Renal cortex interstitium (tissue), 15 donors: ENCODE measurements at places on chromosomes 12 and 14. TPM values are rescaled to one million over a fixed set of nuclear protein-coding genes. Genes with fewer than 3 reads are reported as not detected.

DNA sequence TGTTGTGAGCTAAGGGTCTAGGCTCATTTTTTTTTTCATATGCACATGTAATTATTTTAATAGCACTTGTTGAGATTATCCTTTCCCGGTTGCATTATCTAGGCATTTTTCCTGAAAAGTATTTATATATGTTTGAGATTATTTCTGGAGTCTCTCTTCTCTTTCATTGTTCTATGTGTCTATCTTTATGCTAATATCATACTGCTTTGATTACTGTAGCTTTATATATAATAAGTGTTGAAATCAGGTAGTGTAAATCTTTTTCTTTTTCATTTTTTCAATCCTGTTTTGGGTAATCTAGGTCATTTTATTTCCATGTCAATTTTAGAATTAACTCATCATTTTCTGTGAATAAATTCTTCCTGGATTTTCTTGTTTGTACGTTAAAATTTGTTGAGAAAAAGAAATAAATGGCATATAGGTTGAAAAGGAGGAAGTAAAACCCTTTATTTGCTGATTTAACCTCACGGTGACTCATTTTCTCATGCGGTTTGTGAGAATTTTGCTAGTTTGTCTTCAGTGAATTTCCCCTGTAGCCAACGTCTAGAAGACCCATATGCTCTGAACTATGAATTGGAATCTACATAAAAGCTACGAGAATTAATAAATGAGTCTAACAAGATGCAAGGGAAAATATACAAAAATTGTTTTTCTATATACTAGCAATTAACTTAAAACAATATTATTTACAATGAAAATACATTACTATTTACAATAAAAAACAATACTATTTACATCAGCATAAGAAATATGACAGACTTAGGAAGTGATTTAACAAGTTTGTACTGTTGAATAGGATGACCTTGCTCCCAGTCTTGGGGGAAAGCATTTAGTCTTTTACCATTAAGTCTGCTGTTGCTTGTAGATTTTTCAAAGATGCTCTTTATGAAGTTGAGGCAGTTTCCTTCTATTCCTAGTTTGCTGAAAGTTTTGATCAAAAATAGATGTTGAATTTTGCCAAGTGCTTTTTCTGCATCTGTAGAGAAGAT is 105.0 kb downstream of the SNAPC1 start:
- DNase-seq: no peak

GRCh38 chr12:70317781-70318180 is 48.3 kb upstream of the KCNMB4 start:
- no peak for DNase-seq

- no peak for DNase-seq
These were observed 26.4 kb downstream of the PTPRQ start for GRCh38 chr12:80470403-80470802.

DNA sequence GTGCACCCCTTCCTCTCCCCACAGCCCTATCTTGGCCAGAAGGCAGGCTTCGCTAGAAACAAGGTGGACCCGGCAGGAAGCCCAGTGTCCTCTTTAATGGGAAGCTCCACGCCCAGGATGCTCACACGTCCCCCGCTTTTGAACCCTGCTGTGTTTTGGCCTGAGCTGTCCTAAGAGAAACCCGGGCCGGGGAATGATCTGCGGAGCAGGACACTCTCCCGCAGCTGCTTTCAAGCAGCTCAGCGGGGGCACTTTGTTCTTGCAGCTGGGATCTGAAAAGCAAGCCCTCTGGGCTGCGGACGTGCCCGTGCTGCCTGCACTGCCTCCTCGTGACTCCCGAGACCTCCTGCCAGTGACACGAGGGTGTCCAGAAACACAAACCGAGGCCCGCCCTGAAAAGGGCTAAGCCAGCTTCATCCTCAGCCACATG is 30.0 kb downstream of the SCARB1 start:
- no peak for DNase-seq

DNA sequence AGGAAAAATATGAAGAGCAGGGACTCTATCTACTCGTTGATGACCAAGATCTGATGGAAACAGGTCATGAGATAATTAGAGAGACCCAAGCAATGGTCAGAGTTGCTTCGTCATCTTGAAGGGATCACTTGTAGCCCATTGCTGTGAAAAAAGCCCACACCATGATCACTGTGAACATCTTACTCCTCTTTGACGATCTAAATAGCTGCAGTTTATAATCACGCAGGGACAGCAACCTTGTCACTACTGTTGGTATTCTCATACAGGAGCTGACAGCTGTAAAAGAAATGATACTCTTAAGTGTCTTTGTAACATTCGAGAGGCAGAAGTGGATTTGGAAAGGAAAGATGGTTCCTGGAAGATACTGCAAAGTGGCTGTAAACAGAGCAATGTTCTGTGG is 33.7 kb upstream of the RERGL start:
- no peak for DNase-seq

DNA sequence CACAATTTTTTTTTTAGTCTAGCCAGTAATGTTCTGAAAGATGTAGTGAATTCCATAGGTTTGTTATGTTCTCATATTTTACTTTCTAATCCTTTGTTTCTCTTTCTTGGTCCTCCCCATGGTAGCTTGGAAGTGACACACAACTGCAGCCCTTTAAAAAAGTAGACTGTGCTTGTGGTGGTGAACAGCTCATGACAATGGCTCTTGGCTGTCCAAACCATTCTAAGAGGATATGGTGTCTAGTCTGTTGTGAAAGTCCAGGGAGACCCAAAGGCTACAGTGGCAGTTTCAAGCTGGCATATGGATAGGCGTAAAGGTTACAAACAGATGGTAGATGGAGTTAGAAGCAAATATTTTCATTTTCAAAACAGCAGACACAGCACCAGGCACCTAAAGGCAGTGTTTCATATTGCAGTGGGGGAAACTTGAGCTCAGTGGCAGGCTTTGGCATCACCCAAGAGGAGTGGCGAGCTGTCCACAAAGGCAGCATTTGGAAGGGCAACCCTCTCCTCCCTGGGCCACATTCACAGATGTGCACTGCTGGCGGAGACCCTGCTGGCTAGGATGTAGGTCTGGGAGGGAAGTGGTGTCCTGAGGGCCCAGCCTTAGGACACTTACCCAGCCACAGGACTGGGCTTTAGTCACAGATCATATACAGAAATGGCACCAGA is 102.1 kb downstream of the DYRK2 start:
- DNase-seq: no peak

- no peak for DNase-seq
These were observed 31.8 kb upstream of the ULK1 start for GRCh38 chr12:131862600-131862993.

Gene SYT1
- 21.3 TPM for polyA plus RNA-seq

Gene ADAMTS20
- polyA plus RNA-seq: 1.1 TPM

Gene JDP2
- 28.0 TPM for polyA plus RNA-seq

Gene PTPRB
- 18.6 TPM for polyA plus RNA-seq

Gene RASSF9
- 13.0 TPM for polyA plus RNA-seq

Gene PPFIA2
- polyA plus RNA-seq: 4.4 TPM

Gene PLD4
- 5.1 TPM for polyA plus RNA-seq

Gene CHGA
- polyA plus RNA-seq: 0.36 TPM

Gene GPR84
- 0.20 TPM for polyA plus RNA-seq
